ENCODE measurements at places on chromosomes 6 and 20. TPM values are rescaled to one million over a fixed set of nuclear protein-coding genes. Genes with fewer than 3 reads are reported as not detected.

DNA sequence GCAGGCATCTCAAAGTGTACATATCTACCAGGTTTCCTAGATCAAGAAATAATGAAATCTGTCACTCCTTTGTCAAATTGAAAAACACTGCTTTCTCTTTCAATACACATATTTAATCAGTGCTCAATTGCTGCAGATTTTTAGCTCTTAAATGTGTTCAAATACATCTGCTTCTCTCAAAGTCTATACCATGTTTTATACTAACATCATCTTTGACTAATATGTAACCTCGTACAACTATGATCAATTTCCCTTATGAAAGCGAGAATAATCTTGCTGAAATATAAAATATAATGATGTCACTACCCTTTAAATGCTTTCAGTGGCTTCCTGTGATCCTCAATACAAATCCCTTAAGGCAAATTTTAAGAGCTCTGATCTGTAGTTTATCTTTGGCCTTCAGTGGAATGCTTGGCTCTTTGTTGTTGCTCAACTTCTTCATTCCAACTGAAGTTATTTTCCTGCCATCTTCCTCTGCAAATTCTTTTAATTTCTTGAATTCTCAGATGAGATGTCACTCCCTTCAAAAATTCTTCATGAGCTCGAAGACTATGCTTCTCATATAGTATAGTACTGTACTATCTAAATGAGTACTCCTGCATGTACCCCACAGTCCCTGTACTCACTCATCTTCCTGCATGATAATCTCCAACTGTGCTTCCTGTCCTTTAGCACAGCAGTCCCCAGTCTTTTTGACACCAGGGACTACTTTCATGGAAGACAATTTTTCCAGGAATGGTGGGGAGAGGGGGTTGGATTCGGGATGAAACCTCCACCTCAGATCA, 545.1 kb upstream of the GJE1 start:
- no peak for DNase-seq

RIMS4 gene
- total RNA-seq = not detected

PGC gene
- total RNA-seq = not detected

GRCh38 chr6:152246554-152247337, 390.4 kb downstream of the SYNE1 start:
- DNase-seq = no peak

DNA sequence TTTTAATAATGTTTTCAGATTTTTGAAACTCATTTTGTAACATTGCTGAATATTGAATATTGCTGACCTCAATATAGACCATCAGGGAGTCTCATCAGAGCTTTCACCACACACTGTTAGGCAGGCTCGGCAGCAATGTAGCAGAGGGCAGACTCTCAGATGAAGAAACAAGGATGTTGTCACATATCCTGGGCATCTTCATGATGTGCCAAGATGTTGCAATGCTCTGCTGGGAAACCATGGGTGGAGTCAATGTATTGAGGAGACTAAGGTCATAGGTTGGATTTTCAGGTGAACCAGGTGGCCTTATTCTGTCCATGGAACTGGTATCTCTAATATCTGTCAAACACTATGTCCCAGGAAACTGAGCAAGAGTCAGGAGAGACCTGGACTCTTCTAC, 27.3 kb downstream of the NR2E1 start:
- DNase-seq = no peak

DNA sequence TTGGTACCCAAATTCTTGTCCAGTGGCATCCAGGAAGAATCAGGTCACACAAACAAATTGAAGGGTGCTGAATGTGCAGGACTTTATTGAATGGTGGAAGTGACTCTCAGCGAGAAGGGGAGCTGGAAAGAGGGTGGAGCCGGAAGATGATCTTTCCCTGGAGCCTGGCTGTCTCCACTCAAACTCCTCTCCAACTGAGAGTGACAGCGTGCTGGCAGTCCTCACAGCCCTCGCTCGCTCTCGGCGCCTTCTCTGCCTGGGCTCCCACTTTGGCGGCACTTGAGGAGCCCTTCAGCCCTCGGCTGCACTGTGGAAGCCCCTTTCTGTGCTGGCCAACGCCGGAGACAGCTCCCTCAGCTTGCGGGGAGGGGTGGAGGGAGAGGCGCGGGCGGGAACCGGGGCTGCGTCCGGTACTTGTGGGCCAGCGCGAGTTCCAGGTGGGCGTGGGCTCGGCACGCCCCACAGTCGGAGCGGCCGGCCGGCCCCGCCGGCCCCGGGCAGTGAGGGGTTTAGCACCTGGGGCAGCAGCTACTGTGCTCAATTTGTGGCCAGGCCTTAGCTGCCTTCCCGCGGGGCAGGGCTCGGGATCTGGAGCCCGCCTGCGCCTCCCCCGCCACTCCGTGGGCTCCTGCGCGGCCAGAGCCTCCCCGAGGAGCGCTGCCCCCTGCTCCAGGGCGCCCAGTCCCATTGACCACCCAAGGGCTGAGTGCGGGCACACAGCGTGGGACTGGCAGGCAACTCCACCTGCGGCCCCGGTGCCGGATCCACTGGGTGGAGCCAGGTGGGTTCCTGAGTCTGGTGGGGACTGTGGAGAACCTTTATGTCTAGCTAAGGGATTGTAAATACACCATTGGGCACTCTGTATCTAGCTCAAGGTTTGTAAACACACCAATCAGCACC, 26.7 kb upstream of the MBOAT1 start:
- DNase-seq = no peak

GMPR gene
- total RNA-seq = 11.0 TPM

CST2 gene
- total RNA-seq = not detected

- no peak for DNase-seq
Observed at GRCh38 chr20:46631874-46632446, 19.3 kb downstream of the SLC13A3 start.

GRCh38 chr20:20521736-20522135, 153.8 kb downstream of the INSM1 start:
- no peak for DNase-seq

DNA sequence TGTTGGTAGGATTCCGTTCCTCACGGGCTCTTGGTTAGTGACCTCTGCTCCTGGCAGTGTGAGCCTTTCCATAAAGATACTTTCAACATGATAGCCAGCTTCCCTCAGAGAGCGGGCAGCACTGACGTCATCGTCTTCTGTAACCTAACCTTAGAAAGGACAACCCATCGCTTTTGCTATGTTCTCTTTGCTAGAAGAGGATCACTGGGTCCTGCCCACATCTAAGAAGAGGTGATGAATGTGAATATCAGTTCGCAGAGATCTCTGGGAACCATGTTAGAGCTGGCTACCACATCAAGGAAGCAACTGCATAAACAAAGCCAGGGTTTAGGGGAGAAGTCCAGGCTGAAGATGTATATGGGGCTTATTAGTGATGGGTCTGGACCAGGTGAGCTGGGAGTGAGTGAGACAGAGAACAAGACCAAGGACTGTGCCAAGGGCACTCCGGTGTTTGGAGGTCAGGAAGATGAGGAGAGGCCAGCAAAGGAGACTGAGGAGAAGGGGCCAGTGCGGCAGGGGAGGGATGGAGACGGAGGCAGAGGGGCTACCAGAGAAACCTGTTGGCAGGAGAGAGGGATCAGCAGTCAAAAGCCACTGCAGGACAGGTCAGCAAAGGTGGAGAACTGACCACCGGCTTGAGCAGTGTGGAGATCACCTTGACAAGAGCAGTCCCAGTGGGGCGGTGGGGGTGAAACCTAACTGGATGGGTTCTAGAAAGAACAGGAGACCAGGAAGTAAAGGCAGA, 39.7 kb downstream of the PIM1 start:
- peak; percentile 81 for DNase-seq

DNA sequence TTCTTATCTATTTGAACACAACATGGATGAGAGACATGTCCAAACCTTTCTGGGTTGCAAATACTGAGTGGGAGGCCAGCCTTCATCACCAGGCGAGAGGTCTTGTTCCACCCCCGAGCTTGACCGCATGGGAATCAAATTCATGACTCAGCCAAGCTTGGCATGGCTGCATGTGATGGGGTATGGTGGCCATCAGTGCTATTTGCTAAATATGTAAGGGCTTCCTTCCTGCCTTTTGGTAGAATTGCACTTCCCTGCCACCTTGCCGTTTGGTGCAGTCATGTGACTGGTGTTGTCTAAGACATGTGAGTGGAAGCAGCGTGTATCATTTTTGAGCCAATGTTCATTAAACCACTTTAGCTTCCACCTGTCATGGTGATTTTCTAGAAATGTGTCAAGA, 508.9 kb upstream of the SULF2 start:
- no peak for DNase-seq

DNA sequence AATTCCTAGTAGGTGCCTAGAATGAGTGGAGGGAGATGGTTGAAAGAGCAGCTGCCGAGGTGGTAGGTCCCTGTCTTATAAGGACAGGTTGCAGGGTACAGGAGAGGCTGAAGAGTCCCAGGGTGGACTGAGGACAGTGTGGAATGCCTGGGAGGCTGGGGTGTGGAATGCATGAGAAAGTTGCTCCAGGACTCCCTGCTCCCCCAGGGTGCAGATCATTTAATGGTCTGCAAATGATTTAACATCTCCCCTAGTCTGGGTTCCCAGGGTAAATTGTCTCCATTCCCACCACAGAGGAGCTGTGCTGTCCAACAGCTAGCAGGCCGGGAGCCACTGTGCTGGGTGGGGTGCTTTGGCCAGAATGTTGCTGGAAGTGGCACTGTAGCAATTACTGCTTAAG, 76.0 kb downstream of the CD83 start:
- no peak for DNase-seq

C20orf141 gene
- not detected for total RNA-seq

BTNL2 gene
- total RNA-seq = not detected

DNA sequence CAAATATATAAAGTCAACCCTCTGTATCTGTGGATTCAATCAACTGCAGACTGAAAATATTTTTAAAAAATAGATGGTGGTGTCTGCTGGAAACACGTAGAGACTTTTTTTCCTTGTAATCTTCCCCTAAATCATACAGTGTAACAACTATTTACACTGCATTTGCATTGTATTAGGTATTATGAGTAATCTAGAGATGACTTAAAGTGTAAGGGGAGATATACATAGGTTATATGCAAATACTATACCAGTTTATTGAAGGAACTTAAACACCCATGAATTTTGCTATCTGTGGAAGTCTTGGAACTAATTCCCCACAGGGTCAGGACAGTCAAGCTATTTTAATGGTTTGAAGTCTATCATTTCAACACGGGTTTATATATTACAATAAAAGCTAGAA, 10.2 kb downstream of the HDAC2 start:
- no peak for DNase-seq

Measured in activated CD8-positive, alpha-beta T cell treated with anti-CD3 and anti-CD28 coated beads, Interleukin-2, amount 10 ng/mL, durations not matched to agents 7 days and 5 days (primary cell).